Activated naive CD8-positive, alpha-beta T cell treated with anti-CD3 and anti-CD28 coated beads for 36 hours (primary cell): ENCODE measurements at places on chromosomes 4 and X. TPM values are rescaled to one million over a fixed set of nuclear protein-coding genes. Genes with fewer than 3 reads are reported as not detected.
A peak's percentile ranks its signal among the peaks of the same experiment; 100 is the strongest.

The TRIM61 gene
- total RNA-seq, result 3.4 TPM

The ODAPH gene
- total RNA-seq, result not detected

The INTU gene
- 0.32 TPM for total RNA-seq

The GAGE2A gene
- not detected for total RNA-seq

The MYL5 gene
- 22.7 TPM for total RNA-seq

The OTC gene
- not detected for total RNA-seq

DNA sequence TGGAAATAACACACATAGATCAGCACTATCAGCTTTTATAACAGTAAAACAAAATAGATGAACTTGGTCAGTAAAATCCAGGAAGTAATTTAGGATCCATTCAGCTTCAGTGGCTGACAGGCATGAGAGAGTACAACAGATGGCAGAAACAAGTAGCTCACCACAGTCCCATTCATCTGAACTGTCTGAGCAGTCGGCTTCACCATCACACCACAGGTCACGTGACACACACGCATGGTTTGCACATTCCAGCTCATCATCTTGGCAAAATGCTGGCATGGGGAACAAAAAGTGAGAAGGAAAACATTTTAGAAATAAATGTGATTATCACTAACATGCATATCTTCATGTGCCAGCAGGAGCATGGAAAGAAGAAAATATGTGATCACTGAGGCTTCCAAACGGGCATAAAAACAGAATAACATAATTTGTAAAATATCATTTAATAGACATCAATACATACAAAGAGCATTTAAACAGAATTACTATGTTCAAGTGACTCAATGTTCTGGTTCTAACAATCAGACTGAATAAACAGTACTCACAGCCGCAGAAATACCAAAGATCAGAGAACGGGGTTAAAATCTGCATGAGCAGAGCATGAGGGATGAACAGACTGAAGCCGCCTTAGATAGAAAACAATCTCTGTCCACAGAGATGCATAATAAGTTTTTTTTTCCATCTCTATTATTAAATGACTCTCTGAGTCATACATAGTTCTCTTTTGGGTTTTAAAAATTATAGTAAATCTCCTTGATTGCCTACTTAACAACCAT, 158.1 kb downstream of the ATP10D start:
- H3K27ac ChIP-seq, result no peak overlapping the region
- DNase-seq, result no peak
- H3K27me3 ChIP-seq, result peaks cover 13% of the 10 kb centered on the region
- H3K4me3 ChIP-seq, result no peak overlapping the region

DNA sequence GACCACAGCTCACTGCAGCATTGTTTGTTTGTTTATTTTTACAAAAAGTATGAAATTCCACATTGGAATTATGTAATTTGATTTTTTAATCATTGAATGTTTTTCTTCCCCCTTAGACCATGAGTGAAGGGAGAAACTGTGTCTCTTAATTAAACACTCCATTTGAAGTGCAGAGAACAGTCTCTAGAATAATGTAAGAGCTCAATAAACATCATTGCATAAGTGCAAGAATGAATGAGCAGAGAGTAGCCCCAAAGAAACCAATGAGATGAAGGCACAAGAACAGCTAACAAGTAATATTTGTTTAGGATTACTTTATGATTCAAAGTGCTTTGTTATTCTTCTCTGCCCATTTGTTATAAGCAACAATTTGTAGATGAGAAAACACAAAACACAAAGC, 921.3 kb upstream of the LCORL start:
- H3K27ac ChIP-seq, result no peak overlapping the region
- H3K4me1 ChIP-seq, result no peaks in the 10 kb centered on the region
- no peaks in the 10 kb centered on the region for H3K27me3 ChIP-seq
- no peaks in the 10 kb centered on the region for H3K36me3 ChIP-seq

- peaks cover 23% of the 10 kb centered on the region for H3K36me3 ChIP-seq
- peaks cover 61% of the 10 kb centered on the region for H3K4me1 ChIP-seq
- no peak for DNase-seq
- peak overlapping the region; percentile 94 for H3K27ac ChIP-seq
- H3K4me3 ChIP-seq, result peak overlapping the region; percentile 94
Measured at GRCh38 chr4:99815597-99816011, 1.0 kb upstream of the DAPP1 start.

DNA sequence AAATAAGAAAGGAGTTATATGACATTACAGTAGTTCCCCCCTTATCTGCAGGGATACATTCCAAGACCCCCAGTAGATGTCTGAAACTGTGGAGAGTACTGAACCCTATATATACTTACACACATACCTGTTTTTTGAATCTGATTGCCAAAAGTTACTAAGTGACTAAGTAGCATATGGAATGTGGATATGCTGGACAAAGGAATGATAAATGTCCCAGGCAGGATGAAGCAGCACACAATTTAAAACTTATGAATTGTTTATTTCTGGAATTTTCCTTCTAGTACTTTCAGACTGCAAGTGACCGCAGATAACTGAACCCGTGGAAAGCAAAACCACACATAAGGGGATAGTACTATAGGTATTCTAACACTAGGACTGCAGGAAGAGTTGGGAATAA, 22.7 kb downstream of the UGDH start:
- no peaks in the 10 kb centered on the region for H3K27me3 ChIP-seq
- H3K36me3 ChIP-seq, result peaks cover 12% of the 10 kb centered on the region

- DNase-seq, result no peak
- H3K27ac ChIP-seq, result no peak overlapping the region
- H3K4me3 ChIP-seq, result peak overlapping the region; percentile 11
Measured at GRCh38 chr4:86961605-86962295, 26.9 kb downstream of the AFF1 start.

DNA sequence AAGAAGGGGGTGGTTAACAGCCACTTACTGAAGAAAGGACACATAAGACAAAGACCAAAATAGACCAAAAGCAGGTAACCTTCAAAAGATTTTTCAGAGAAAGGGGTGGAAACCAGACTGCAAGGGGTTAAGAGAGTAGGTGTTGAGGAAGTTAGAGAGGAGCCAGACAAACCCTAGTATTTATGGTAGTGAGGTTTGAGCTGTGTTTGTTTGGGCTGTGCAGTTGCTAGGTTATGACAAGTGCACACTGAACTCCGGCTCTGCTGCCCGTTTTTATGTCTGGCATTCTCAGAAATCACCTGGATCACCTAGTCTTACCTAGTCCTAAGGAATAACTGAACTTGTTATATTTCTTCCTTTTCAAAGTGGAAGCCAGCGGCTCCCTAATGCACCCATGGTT, 22.9 kb upstream of the G3BP2 start:
- H3K27ac ChIP-seq, result peak overlapping the region; percentile 34
- peak; percentile 39 for DNase-seq
- H3K4me3 ChIP-seq, result no peak overlapping the region
- H3K4me1 ChIP-seq, result peaks cover 37% of the 10 kb centered on the region

DNA sequence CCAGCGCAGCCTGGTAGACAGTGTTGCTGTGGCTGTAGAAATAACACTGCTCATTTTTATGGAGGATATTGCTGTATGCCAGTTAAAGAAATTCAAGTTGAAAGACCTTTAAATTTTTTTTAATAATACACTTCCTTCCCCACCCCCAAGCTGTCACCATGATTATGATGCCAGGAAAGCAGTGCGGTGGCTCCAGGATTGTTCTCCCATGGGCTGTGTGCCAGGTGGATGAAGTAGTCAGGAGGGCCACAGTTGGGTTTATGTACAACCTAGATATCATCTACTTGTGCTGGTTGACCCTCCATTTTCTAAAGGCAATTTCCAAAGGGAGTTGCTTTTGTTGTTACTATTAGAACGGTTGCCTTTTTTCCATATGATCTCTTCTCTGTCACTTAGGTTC, 136.6 kb downstream of the AFF1 start:
- H3K4me1 ChIP-seq, result peaks cover 36% of the 10 kb centered on the region
- H3K27me3 ChIP-seq, result no peaks in the 10 kb centered on the region
- no peak overlapping the region for H3K4me3 ChIP-seq
- H3K36me3 ChIP-seq, result peaks cover 6% of the 10 kb centered on the region

DNA sequence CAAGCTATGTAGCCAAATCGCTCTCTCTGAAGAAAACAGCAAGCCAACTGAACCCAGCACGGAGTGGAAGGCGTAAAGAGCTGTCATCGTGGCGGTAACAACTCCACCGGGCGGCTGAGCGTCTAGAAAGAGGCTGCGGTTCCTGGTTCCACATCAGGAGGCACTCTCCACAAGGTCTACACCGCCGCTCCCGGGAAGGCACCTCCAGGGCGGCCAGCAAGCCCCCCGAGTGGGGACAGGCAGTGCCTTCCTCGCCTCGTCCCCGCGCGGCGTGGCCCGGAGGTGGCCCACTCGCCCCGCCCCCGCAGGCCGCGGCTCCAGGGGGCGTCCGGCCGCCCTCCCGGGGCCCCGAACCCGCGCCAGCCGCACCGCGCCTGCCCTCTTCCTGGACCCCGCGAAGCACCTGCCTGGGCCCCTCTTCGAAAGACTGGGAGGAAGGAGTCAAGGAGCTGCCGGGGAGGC, 755 bp downstream of the KLHL8 start:
- peak; percentile 60 for DNase-seq
- H3K4me3 ChIP-seq, result peak overlapping the region; percentile 82
- H3K36me3 ChIP-seq, result peaks cover 3% of the 10 kb centered on the region
- H3K27ac ChIP-seq, result peak overlapping the region; percentile 91
- peaks cover 20% of the 10 kb centered on the region for H3K4me1 ChIP-seq

DNA sequence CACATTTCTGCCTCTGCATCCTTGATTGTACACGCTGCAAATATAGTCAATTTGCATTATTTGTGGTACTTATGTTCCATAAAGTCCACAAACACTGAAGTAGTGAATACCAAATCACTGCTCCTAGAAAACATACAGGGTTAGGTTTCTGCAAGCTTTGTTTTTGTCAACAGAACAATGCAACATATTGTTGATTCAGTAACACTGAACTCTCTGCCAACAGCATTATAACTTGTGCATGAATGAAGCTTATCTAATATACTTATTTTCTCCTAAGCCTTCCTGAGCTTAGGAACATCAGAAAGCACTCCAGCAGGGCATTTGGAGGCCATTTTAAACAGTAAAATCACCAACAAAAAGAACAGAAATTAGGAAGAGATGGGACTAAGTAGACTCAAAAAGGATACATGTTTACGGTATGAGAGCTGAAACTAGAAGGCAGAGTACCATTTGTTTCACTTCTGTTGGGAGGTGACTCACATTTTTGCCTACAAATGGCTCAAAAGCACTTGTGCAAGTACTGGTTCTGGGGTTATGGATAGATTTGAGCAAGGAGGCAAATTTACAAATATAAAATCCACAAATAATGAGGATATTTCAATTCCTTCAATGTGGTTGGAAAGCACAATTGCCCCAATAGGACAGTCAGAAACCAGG, 14.1 kb downstream of the COX18 start:
- no peak overlapping the region for H3K4me3 ChIP-seq
- peak overlapping the region; percentile 59 for H3K27ac ChIP-seq
- no peaks in the 10 kb centered on the region for H3K27me3 ChIP-seq
- no peak for DNase-seq
- H3K36me3 ChIP-seq, result peaks cover 32% of the 10 kb centered on the region
- H3K4me1 ChIP-seq, result peaks cover 19% of the 10 kb centered on the region

DNA sequence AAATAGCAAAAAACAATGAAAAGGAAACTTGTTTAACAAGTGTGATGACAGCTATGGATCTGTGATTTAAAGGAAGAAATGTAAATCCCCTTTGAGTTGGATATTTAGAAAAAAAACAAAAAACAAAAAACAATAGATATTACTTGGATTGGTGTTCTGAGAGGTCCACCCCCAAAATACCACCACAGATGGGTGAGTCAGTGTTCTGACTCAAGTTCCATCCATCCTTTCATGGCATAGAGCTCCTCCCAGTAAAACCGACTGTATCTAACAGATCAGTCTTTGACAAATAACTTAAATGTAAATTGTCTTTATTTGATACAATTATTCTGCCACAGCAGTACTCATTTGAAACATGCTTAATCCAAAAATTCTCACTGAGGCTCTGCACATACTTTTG, 27.4 kb downstream of the TMPRSS11B start:
- no peak overlapping the region for H3K27ac ChIP-seq
- no peaks in the 10 kb centered on the region for H3K36me3 ChIP-seq

DNA sequence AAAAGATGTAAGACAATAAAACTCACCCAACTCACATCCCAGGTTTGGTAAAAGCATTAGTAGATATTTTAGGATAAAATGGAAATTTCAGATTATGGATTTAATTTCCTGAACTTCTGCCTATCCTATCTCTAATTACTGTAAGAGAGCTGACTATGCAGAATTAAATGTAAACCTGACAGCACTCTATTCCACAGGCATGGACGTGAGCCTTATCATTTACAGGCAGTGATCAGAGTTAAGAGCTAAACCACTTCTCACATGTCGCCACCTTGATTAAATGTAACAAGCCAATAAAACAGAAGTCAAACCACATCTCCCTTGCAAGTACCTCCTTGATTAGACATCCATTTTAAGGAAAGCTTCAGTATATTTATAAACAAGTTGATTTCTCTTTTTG, 97.5 kb upstream of the CBR4 start:
- no peaks in the 10 kb centered on the region for H3K4me1 ChIP-seq
- no peak overlapping the region for H3K27ac ChIP-seq
- no peak for DNase-seq
- no peaks in the 10 kb centered on the region for H3K36me3 ChIP-seq
- peaks cover 3% of the 10 kb centered on the region for H3K27me3 ChIP-seq

DNA sequence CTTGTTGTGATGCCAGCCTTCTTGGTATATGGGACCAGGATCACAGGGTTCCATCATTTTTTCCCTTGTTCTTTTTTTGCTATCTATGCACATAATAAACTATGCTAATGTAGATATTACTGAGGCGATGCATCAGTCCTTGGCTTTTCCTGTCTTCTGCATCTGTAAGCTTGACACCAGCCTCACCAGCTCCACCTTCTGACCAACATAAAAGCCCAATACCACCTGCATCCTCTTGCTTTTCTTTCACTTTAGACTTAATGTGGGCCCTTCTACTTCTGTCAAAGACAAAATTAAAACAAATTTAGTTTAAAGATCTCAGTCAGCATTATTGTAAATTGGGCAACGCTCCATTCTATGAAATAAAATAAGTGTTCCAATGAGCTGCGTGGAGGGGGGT, 1718.8 kb upstream of the PCDH10 start:
- no peaks in the 10 kb centered on the region for H3K27me3 ChIP-seq
- no peaks in the 10 kb centered on the region for H3K36me3 ChIP-seq
- H3K4me1 ChIP-seq, result peaks cover 1% of the 10 kb centered on the region
- no peak overlapping the region for H3K4me3 ChIP-seq

DNA sequence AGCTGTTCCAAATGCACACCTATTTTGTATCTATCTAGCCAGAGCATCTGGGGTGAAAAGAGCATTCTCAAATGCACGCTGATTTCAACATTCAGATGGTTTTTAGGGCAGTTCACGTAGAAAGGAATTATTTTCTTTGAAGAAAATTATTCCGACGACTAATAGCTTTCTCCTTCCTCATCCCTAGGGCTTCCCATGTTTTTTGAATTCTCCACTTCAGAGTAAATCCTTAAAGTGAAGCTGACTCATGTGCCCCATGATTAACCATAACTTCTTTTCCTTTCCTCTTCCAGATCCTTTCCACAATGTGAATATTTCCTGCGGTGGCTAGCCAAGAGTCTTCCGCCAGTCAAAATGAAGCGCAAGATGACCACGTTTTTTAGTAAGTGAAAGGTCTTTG, 86.7 kb upstream of the PDHA1 start:
- no peaks in the 10 kb centered on the region for H3K36me3 ChIP-seq
- no peak overlapping the region for H3K4me3 ChIP-seq
- no peaks in the 10 kb centered on the region for H3K4me1 ChIP-seq
- peaks cover 6% of the 10 kb centered on the region for H3K27me3 ChIP-seq
- no peak for DNase-seq
